Ammon's horn (tissue), 1 donor: ENCODE measurements at places on chromosomes 3 and 15.
A peak's percentile ranks its signal among the peaks of the same experiment; 100 is the strongest.

DNA sequence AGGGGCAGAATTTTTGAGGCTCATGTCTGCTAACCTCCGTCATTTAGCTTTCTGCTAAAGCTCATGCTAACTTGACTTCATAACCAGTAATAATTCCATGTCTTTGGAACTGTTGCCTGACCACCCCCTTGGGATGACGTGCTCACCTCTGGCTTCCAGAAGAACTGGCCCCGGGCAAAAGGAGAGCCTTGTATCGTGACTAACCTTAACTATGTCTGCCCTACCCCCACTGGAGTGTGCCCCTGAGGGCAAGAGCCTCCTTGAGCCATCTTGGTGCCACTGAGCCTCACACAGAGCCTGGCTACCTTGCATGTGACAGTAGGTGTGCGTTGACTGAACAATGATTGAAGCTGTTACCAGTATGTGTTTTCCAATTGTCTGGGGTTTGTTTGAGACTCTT, 4.7 kb downstream of the LRRK1 start:
- DNase-seq, result no peak

DNA sequence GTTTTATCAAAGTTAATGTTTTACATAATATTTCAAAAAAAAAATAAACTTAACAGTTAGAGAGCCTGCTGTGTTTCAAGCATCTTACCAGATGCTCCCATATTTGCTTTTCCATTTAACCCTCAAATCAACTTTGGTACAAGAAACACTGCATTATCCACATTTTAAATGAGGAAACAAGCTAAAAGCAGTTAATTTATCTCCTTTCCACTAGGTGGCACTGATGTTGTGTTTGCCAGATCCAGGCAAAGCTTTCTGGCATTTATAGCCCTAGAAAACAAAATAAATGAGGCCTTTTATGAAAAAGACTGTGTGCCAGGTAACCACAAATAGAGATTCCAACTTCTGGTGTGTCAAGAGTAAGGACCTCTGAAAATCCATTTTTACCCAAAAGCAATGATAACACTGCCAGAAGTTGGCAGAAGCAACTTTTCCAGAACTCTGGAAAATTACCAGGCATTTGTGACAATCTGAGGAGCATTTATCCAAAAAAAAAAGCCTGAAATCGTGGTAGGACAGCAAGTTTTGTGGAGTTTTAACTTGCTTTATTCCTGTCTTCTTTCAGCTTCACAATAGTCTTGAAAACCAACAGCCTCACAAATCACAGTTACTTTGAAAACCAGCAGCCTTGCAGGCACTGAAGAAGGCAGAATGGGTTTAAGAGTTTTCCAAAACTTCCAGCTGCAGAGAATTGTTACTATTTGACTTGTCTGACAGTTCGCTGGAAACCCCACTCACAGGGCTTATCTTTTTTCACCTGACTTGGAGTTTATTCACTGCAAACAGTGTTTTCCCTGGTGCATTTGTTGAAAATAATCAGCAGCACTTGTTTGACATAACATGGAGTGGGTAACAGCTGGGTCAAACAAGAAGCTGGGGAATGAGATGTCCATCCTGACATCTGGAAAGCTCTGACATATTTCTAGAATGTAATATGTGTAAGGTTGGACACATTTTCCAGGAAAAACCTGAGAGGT, 9.2 kb downstream of the FAM162A start:
- DNase-seq, result peak; percentile 65

GRCh38 chr3:155335724-155336354, 42.4 kb upstream of the STRIT1 start:
- DNase-seq, result no peak

DNA sequence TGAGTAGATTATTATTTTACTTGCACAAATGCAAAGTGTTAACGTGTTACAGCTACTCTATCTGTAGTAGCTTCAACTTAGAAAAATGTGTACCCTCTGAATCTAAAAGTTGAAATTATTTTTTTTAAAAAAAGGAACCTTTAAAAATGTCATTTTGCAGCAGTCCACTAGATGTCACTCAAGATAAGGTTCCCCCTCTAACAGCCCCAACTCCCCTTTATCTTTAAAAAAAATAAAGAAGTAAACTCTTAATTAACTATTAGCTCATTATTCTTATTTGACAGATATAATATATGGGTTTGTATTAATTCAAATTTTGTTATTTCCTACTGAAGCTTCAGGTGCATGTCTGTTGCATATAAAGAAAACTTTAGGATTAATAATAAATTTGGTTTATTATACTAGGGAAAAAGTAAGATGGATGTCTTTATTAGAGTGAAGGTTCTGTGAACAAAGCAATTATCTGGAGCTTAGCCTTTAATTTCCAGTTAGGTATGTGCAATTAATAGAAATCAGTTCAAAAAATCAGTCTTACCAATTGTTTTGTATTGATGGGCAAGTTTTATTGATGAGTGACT, 288.5 kb downstream of the VGLL3 start:
- no peak for DNase-seq

DNA sequence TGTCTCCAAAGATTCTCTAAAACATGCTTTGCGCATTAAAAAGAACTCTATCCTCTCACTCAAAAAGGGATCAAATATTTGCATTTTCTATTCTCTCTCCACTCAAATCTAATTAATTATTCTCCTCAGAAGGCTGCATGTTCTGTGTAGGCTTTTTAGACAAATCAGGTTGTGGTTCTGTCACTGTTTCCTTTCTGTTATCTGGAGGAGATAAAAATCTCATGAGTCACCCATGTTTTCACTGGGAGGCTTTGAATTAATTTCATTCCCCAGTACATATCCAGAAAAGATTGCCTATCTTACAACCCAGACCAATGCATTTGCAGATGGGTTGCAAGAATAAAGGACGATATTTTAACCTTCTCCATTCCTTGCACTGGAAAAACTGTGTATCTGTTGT, 446.5 kb downstream of the GRM7 start:
- no peak for DNase-seq

- DNase-seq, result no peak
Measured at GRCh38 chr3:31692751-31693150, 160.0 kb downstream of the STT3B start.

- DNase-seq, result peak; percentile 49
Measured at GRCh38 chr15:74906067-74906449, 593 bp downstream of the FAM219B start.

- no peak for DNase-seq
Measured at GRCh38 chr15:96838081-96838480, 507.6 kb downstream of the NR2F2 start.

DNA sequence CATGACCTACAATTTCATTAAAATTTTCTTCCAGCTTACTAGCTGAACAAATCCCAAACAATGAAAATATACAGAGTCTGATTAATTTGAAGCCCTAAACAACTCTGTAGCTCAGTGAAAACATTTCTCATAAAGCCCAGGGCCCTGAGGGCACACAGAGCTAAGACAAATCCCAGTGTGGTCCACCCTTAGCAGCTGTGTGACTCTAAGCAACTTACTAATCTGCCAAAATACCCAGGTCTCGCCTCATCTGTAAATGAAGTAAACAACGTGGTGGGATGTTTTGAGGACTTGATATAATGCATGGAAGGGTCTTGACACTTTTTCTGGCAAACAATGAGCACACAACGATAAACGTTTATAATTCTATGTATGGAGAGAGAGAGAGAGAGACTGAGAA, 158.4 kb downstream of the FHIT start:
- no peak for DNase-seq

GRCh38 chr15:65101891-65102708, 12.9 kb downstream of the UBAP1L start:
- DNase-seq, result no peak

DNA sequence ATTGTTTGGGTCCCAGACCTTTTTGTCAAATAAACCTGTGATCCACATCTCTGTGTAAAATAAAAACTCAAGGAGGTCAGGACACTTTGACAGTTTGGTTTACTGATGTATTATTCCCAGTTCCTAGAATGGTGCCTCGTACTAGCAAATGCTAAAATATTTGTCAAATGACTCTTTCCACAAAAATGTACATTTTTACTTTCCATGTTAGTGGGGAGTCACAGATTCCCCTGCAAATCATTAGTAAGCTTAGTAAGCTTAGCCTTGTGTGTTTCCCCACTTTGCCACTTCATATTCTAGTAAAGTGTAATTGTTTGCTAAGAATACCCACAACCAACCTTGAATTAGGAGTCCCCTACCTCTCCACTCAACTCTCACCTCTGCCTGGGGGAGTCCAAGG, 2.4 kb upstream of the MAGI1 start:
- DNase-seq, result no peak

DNA sequence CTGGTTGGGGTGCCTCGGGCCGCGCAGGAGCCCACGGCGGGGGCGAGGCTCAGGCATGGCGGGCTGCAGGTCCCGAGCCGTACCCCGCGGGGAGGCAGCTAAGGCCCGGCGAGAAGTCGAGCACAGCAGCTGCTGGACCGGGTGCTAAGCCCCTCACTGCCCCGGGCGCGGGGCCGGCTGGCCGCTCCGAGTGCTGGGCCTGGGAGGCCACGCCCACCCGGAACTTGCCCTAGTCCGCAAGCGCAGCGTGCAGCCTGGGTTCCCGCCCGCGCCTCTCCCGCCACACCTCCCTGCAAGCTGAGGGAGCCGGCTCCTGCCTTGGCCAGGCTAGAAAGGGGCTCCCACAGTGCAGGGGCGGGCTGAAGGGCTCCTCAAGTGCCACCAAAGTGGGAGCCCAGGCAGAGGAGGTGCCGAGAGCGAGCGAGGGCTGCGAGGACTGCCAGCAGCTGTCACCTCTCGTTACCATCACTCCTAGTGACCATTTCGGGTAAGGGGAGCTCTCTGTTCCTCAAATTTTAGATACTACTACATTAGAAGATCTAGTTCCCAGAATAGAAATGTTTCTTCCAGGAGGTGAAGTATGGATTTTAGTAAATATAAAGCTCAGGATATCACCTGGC, 417.0 kb upstream of the AGTR1 start:
- DNase-seq, result no peak

GRCh38 chr15:74438206-74438605, 4.4 kb upstream of the SEMA7A start:
- no peak for DNase-seq

GRCh38 chr3:141881702-141882101, 5.3 kb downstream of the ATP1B3 start:
- DNase-seq, result no peak

DNA sequence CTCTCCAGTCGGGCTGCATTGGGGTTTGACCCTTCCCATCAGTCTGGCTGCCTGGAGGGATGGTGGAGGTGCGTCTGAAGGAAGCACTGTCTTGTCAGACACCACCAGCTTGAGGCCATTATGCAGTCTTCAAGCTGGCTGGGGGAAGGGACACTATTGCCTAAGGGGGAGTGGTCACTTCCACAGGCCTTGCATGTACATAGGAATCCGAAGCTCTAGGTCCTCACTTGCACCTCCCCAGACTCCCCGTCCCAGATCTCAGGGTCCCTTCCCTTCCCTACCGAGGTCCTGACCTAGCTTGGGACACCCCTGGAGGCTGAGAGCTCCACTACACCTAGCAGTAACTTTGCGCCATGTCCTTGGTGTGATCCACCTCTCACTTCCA, 48.6 kb upstream of the KLF13 start:
- peak; percentile 8 for DNase-seq

DNA sequence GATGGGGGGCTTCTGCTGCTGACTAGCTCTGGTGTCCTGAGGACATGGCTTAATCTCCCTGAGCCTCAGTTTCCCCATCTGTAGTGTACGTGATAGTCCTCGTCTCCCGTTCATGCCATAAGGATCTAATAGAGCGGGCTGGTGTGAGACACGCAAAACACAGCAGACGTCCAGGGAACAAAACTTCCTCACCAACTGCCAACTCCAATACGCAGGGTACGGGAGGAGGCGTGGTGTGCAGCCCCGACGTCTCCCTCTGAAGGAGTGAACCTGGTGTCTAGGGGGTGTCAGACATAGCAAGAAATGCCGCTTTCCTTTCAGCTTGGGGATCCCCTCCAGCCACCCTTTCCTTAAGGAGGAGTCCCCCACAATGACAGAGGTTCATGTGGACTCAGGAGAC, 55.0 kb downstream of the SMAD6 start:
- no peak for DNase-seq

GRCh38 chr3:64303401-64303800, 78.1 kb upstream of the PRICKLE2 start:
- DNase-seq, result no peak

GRCh38 chr3:4823986-4824925, 155.0 kb upstream of the BHLHE40 start:
- DNase-seq, result no peak

DNA sequence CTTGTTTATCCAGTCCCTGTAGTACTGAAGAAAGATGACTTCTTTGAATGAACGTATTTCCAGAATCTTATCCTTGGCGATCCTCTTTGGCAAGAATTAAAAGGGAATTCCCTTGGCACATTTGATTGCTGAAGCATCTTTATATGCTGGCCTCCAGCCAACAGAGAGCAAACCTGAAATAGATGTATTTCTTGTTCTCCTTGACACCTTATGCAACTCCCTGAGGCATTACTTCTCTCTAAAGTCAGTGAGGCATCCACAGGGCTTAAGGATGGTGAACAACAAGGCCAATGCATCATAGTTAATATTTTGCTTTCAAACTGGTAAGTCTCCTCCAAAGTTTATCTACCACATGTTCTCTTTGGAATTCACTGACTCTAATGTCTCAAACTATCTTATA, 450.9 kb upstream of the THRB start:
- DNase-seq, result no peak

GRCh38 chr3:109115451-109115850, 2.5 kb downstream of the MORC1 start:
- DNase-seq, result no peak

DNA sequence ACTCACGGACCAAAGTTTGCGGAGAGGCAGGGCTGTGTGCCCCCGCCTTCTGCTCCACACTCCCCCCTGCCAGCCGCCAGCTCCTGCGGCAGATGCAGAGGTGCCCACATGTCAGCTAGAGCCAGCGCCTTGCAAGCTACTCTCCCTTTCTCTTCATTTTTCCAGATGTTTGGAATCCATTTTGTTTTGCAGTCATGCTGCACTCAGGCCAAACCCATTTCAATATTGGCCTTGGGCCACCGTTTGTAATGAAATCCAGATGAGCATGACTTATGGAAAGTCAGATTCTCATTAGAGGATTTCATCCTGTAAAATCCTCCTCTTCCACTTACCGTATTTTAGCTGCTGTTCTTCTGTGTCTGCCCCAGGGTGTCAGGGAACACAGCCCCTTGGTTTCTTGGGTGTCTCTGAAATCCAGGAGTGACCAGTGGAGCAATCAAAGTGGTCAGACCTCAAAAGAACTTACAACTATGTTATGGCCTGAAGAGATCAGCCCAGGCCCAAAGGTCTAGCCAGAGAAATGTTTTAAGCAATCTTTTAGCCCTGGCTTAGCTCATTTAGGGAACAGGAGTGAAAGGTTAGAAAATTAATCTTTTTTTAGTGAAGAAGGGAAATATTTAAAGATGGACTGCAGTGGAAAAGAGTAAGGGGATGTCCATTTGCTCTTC, 65.8 kb downstream of the AAGAB start:
- DNase-seq, result no peak

DNA sequence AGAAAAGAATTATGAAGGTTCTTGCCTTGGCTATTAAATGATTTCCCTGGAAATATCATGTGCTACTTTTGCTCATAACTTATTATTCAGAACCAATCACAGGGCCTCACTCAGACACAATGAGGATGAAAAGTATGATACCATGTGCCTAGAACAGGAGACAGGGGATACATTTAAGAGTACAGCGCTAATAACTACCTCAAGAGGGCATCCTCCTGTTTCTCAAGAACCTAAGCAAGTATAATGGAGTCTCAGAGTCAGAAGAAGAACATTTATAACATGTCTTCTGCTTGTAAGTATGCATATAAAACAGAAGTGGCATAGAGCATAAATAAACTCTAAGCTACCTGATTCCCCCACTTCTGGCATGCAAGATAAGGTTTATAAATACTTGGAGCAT, 125.4 kb upstream of the MME start:
- DNase-seq, result no peak
